ENCODE measurements at places on chromosomes 7 and 10.

GRCh38 chr10:33064706-33065105 lies 106.7 kb upstream of the ITGB1 start:
- no peak for DNase-seq

DNA sequence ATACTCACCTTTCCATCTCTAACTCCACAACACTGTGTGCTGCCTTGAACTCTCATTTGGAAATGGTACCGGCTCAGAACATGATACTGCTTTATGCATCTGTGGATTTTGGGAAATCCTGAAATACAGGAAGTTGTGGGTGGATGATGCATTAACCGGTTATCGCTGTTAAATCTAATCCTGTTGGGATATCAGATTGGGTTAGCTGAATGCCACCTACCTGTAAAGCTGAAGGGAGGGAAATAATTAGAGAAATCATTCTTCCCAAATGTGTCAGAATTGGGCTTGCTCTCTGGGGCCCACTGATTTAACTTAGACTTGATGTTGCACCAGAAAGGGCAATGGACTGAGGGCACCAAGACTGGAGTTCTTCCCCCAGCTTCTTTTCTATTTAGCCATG lies 54.0 kb downstream of the CH25H start:
- DNase-seq: no peak

DNA sequence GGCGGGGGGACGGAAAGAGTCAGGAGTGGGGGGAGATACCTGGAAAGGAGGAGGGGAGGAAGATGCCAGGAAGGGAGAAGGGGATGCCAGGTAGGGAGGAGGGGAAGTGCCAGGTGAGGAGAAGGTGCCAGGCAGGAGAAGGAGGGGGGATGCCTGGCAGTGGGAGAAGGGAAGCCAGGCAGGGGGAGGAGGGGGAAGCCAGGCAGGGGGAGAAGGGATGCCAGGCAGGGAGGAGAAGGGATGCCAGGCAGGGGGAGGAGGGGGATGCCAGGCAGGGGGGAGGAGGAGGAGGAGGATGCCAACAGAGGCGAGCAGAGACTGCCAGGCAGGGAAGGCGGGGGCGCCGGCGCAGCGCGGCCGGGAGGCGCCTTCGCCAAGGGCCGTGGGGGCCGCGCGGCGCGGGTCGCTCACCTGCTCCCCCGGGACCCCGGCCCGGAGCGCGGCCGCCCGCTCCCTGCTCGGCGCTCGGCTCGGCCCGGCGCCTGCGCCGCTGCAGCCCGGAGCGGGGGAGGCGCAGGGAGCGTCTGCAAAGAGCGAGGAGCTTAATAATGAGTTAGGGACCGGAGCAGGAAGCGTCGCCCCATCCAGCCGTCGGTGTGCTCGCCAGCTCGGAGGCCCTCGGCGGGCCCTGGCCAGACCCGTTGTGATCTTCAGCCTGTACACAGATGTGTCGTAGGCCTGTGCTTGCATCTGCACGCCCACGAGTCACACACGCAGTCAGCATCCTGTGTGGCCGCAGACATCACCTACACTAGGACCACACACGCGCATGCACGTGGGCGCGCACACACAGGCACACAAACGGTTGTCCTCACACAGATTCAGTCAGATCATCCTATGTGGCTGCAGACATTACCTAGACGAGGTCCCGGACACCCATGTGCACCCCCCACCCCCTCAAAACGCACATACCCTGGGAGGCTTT lies 28.4 kb upstream of the SMARCD3 start:
- DNase-seq: peak; percentile 7

DNA sequence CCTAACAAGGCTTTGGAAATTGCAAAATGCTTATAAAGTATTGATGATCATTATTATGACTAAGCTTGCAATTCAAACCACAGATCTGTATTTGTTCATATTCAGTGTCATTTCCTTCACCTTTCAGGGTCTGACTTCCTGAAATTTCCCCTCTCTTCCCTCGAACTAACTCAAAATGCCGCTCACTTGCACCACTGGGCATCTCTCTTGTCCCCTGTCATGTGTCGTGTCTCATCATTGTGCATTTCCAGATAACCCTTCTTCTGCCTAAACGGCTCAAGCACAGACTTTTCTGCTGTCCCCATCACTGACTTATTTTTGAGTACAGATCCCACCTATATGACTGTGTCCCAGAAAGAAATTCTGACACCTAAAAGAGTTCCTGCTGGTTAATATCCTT lies 41.0 kb upstream of the CELF2 start:
- DNase-seq: no peak

DNA sequence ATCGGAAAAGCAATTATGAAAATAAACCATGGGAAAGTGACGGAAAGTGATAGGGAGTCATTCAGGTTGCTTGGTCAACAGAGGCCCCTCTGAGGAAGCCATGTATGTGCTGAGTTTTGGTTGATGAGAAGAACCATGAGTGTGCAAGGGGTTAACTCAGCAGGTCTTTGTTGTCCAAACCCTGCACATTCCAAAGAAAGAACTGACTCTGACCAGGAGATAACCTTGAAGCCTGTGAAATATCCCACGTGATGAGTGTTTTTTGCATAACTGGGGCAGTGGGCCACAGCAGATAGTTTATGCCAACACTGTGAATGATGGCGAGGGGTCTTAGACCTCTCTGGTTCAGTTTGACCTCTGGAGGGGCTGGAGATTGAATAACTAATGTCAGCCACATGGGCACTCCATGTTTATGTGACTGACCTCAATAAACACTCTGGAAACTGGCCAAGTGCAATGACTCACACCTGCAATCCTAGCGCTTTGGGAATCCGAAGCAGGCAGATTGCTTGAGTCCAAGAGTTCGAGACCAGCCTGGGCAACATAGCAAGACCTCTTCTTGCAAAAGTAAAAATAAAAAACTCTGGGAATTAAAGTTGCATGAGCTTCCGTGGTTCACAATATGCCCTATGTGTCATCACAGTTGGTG lies 154.0 kb upstream of the FOXK1 start:
- no peak for DNase-seq

GRCh38 chr10:105857268-105858264 lies 1216.5 kb downstream of the SORCS3 start:
- DNase-seq: no peak

- no peak for DNase-seq
Measured at GRCh38 chr7:129951226-129952085, 1.3 kb downstream of the UBE2H start.

DNA sequence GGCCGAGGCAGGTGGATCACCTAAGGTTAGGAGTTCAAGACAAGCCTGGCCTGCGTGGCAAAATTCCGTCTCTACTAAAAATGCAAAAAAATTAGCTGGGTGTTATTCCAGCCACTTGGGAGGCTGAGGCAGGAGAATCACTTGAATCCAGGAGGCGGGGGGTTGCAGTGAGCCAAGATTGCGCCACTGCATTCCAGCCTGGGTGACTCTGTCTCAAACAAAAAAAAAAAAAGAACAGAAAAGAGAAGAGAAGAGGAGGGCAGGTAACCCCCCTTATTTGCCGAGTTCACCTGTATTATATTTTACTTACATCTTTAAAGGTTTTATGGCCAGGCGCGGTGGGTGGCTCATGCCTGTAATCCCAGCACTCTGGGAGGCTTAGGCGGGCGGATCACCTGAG lies 91.7 kb downstream of the RNF216 start:
- no peak for DNase-seq

DNA sequence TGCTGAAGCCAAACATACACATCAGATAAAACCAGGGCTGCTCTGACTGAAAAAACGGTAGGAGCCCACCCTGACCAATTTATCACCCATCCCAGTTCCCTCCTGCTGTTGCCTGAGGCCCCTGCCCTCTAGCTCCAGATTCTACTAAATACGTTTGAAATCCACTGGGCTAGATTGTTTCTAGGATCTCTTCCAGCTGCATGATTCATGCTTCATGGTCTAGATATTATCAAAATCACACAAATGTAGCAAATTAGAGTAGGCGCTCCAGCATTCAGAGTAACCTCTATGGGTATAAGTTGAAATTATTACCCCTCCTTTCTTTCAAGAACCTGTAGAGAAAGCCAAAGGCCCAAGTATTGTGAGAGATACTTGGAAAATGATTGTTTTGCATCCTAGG lies 151.2 kb upstream of the FAM13C start:
- DNase-seq: no peak

DNA sequence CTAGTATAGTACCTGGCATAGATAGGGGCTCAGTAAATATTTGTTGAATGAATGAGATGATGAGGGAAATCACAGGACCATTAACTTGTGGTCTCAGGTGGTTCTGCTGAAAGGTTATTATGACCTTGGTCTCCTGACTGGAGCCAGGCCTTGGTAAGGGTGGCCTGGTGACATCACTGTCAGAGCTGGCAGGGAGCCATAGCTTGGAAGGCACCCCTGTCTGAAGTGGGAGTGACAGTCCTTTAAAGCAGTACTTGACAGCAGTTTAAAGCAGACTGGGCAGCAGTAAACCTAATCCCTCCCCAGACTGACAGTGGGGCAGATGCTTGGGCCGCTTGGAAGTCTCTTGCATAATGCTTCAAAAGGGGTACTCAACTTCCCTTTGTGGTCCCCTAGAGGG lies 13.4 kb downstream of the DPCD start:
- DNase-seq: no peak

GRCh38 chr7:95113590-95113989 lies 206.2 kb downstream of the PPP1R9A start:
- no peak for DNase-seq

- no peak for DNase-seq
Measured at GRCh38 chr7:142880876-142881505, 4.6 kb downstream of the TRPV6 start.

DNA sequence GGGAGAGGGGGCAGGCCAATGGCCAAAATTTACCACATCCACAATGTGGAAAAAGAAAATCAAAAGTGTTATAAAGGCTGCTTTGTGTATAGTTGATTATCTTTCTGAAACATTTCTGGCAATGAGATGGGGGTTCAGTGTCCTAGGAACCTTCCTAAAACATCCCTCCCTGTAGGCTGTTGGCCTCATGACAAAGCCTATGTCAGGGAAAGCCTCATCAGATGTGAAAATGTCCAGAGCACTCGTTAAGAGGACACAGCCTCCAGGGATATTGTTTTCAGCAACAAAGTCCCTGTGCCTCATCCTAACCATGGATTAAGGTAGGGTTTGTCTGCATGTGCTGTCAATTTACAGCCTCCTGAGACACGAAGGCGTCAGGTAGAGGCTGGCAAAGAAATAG lies 17.0 kb downstream of the SUN3 start:
- DNase-seq: no peak

DNA sequence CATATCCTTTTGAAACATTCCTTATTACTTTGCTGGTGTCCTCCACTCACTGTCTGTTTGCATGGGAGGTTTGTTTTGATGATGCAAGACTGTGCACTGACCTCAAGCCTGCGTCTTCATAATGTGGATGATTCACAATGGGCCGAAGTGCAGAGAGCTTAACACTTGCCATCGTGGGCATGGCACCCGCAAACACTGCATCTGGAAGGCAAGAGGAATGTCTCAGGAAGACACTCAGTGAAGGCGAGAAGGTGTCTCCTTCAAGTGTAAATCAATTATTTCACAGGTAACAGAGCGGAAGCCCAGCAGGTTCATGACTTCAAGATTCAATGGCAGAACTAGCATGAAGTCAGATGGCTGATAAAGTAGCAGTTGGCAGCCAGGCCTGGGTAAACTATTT lies 98.1 kb downstream of the DPY19L1 start:
- DNase-seq: no peak

DNA sequence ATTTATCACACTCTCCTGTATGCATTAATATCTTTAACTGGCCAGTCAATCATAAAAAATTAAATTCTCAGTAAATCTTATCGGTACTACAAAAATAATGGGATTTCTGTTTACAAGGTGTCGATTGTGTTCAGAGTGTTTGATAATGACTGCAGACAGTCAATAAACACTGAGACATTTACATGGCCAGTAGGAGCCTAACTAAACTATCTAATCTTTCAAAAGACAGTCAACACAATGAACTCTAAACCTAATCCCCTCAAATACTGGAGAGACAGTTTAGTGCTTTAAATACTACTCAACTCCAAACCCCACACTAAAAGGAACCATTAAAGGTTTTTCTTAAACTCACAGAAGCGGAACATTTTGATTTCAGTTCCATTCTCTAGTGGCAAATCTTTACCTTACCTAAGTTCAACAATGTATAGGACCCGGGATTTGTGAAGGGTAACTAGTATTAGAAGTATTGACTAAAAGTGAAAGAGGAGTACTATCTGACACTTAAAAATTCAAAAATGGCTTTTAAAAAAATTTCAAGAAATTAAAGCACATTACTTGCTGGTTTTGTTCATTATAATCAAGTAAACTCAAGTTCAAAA lies 37.3 kb upstream of the EXOC6 start:
- DNase-seq: no peak

DNA sequence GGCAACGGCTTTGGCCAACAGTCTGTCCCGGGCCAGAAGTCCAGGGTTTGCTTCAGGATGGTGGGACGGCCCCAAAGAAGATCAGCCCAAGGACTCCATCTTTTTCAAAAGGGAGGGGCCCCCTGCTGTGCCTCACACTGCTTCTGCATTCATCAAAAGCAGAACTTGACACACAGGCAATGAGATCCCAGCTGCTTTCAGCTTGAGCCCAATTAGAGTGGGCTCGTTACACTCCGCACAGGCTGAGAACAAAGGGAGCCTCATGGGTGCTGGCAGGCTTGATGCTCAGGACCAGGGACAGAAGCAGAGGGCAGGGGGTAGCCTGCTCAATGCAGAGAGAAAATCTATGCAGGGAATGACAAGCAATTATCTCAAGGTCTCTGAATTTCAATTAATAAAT lies 45.5 kb downstream of the VOPP1 start:
- DNase-seq: no peak

GRCh38 chr7:155464183-155464582 lies 6.3 kb downstream of the EN2 start:
- DNase-seq: no peak

DNA sequence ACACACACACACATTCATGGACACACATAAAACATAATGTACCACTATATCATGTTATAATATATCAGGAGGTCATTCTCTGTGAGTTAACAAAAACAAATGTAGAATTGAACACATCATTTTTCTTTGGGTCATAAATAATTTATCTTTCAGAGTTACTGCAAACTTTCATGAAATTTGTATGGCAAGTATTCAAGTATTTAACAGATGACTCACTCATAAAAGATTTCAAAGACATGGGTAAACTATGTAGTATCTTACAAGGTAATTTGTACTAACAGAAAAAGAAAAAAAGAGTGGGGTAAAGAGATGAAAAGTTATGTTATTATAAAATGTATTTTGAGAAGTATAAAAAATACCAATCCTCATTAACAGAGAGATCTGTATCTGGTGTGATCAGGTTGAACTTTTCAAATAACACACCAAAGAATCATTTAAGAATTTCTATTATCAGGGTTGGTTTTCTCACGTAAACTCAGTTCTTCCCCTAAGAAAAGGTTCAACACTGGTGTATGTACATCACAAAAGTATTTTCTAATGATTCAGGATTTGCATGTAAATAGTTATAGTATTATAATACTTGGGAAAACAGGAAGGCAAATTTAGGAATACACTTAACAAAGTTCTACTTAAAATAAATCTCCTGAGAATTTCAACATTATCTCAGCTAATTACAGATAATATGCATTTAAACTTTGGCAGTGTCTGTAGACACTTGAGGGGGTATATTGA lies 933.1 kb upstream of the LRRN3 start:
- no peak for DNase-seq

- DNase-seq: no peak
Measured at GRCh38 chr10:19908991-19909696, 92.9 kb downstream of the PLXDC2 start.
